ENCODE measurements at places on chromosomes 11 and 22.

DNA sequence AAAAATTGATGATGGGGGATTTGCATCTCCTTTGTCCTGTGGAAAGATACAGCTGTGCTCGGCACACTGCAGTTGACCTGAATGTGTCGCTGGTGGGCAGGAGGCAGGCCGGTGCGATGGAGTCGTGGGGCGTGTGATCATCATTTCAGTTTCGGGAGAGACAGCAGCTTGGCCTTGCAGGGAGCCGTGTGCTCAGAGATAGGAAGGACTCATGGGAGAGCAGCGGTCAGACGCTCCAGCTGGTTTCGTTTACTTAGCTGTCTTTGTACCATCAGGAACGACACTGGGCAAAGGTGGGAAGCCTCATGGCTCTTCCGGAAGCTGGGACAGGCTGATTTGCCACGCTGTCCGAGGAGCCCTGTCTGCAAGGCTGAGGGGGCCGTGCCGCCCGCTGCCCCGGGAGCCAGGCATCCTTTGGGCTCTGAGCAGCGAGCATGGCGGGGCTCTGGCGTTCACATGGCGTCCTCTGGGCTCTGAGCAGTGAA is 32.7 kb downstream of the GRAMD4 start:
- DNase-seq: peak; percentile 50

- DNase-seq: no peak
Observed at GRCh38 chr22:33020721-33021120, 37.5 kb downstream of the SYN3 start.

- DNase-seq: no peak
Observed at GRCh38 chr11:103968685-103969084, 67.8 kb upstream of the DDI1 start.

DNA sequence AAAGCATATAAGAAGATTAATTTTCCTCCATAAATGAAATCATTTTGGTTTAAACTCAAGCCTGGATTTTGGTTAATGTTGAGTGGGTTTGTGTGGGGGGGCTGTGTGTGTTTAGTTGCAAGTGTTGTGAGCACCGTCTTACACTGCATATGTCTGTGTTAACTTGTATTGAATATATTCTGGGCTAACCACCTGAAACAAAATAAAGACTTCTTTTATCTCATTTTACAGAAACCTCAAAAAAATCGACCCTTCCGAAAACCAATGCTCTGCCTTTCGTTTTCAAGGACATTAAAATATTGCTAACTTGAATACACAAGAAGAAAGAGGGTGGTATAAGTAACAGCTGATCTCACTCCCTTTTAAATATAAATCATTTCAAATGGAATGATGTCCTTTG is 192.2 kb upstream of the BLID start:
- no peak for DNase-seq

- no peak for DNase-seq
Observed at GRCh38 chr22:32603651-32604540, 129.3 kb downstream of the FBXO7 start.

DNA sequence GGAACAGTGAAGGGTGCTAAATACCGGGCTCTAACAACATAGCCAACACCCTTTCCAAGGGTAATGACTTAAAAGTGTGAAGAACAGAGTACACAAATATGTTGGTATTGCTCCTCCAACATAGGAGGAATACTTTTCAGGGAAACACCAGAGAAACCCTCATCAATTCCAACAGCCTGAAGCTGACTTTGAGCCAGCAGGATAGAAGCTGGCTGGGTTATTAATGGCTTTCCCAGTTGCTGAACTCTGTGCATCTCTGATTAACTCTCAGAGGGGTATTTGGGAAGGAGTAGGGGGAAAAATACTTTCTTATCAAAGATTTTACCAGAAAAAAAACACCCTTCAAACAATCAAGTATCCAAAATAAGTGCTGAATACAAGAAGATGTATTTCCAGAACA is 95.6 kb downstream of the AMBRA1 start:
- no peak for DNase-seq

DNA sequence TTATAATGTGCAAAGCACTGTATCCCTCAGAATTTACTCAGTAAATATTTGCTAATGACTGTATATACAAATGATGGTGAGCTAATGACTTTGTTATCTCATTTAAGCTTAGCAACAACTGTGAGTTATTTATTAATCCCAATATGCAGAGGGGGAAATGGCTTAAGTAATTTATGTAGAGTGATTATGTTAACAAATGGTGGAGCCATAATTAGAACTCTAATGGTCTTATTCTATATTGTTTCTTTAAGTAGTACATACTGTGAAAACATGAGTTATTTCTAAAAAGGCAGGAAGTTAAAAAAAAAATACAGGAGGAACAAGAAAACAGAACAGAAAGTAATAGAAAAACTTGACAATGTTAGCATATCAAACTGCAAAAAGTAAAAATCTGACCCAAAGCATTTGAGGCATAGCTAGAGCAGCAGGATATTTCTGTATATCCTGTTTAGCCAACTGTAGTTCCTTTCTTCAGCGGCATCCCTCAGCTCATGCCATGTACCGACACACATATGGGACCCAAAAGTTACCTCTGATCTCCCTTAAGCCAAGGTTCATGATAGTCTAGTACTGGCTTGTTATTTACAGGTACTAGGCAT is 94.2 kb downstream of the FCHSD2 start:
- no peak for DNase-seq

DNA sequence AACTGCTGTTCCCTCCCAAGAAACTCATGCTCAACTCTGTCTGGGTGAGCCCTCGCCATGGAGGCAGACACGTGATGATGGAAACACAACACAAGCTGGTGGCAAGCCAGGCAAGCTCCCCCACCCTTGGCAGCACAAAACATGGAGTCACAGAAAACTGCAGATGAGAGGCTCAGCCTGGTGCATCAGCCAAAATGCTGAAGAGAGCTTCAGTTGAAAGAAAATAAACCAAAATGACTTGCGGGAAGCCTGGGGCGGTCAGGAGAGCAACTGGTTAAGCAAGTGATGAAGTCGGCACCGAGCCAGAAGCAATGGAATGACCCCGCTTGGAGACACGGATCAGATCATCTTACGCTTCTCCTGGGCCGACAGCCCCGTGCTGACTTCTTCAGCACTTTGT is 68.3 kb downstream of the C11orf58 start:
- no peak for DNase-seq

DNA sequence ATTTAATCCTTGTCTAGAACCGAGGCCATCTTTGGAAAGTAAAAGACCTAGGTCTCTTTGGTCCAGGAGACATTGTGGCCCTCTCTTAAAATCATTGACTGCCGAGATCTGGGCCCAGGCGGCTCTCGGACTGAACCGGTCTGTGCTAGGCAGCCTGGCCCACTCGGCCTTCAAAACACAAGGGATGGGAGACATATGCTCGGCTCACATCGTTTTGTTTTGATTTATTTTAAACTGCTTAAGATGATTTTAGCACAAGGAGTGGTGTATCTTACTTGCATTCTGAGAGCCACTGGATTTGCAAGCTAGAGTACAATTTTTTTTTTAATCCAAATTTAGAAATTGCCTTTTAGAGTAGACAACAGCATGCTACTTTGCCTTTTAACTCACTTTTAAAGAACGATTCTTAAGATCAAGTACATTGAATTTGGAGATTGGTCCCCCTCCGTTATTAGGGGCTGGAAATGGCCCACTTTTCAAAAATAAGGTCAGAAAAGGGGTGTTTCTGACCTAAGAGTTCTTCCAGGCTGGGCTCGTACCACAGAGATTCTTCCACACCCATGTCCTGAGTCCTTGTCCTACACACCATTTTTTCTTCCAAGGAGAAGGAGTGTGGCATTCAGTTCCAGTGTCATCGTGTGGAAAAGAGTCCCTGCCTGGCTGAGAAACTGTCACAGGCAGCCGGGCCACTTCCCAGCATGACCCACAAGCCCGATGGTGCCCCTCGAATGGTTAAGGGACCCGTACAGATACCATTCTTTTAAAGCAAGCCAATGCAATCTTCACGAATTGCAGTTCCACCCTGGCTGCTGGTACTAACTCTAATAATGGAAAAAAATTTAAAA is 80.5 kb upstream of the WNT7B start:
- no peak for DNase-seq

- no peak for DNase-seq
Observed at GRCh38 chr22:32637951-32638350, 163.3 kb downstream of the FBXO7 start.

- DNase-seq: peak; percentile 34
Observed at GRCh38 chr11:71453037-71453917, at the start of gene NADSYN1. Gene NADSYN1 (plus strand): TSS chr11:71453203. CDS start chr11:71453297, 94 bp downstream.

- no peak for DNase-seq
Observed at GRCh38 chr11:93143800-93144199, 54.0 kb downstream of the SLC36A4 start.

DNA sequence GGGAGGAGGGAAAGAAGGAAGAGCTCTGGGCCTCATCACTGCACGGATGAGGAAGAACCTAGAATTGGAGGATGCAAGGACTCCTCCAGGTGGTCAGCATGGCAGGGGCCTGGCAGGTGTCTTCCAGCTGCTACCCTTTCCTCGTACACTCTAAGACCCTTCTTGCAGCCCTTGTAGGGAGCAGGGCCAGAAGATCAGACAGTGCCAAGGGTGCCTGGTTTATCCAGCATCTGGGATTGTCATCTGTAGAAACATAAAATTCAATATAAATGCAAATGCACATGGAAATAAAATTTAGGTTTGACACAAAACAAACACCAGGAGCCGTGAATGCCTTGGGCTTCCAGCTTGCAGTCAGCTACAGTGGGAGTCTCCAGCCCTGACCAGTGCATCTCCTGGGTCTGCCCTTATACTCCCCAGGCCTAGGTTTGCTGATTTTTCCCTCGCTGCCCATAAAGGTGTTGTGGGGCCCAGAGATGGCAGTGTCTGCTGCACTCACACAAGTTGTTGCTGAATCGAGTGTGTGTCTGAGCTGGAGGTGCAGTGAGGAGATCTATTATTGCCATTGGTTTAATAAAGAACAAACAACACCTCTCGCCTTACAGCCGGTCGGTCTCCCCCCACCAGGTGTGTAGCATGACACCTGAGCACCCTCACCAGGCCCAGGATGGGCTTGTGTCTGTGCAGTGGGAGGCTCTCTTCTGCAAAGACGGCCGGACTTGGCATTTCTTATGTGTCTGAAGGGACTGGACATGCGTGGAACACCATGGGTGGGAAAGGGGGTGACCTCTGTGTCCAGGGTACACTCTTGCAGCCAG is 87.1 kb downstream of the BCR start:
- no peak for DNase-seq

- DNase-seq: no peak
Observed at GRCh38 chr11:65952052-65952521, 6.8 kb downstream of the TSGA10IP start.

DNA sequence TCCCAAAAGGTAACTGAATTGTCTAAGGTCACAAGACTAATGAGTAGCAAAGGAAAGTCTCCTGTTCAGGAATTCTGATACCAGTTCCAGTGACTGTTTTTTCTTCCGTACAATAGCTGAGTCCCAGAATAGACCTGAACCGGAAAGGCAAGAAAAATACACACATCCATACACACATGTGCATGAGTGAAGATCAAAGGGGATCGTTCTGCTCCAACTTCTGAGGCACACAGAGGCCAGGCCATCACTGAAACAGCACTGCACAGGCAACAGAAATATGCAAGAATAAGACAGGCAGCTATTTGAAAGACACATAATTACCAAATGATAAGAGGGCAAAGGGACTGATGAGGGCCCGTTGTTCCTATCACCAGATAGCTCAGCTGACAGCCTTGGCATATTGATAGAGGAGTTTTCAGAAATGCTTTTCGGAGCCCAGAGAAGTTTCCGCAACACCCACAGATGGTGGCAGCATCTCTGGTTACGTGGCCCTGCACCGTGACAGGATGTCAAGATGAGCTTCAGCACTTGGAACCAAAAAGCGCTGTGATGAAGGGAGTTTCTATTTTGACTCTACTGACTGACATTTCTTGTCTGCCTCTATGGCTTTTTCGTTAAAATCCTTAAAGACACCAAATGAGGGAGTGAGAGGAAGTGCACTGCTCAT is 280.6 kb downstream of the LARGE1 start:
- DNase-seq: no peak

- DNase-seq: no peak
Observed at GRCh38 chr11:29243616-29244015, 773.2 kb downstream of the KCNA4 start.

GRCh38 chr22:48234011-48234410 is 1471.6 kb downstream of the TBC1D22A start:
- DNase-seq: no peak

GRCh38 chr22:44475706-44476105 is 22.3 kb downstream of the RTL6 start:
- no peak for DNase-seq

DNA sequence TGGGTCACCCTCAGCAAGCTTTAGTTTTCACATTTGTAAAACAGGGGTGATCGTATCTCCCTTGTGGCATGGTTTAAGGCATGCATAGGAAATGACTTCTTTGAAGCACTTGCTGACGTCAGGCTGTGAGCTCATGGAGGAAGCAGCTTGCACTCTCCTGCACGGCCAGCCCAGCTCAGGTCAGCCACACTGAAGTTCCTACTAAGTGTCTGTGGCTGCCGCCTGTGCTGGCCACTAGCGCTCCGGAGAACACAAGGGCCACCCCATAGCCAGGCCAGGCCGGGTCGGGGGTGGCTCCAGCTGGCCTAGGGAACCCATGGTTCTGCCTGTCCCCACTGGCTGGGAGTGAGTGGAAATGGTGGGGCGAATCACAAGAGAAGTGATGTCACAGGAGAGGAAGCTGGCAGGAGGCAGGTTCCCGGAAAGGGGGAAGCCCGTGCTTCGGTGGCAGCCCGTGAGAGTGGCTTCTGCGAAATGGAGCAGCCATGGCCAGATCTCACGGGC is 28.2 kb downstream of the KCTD17 start:
- DNase-seq: no peak

GRCh38 chr11:126525702-126526101 is 170.2 kb downstream of the ST3GAL4 start:
- no peak for DNase-seq

DNA sequence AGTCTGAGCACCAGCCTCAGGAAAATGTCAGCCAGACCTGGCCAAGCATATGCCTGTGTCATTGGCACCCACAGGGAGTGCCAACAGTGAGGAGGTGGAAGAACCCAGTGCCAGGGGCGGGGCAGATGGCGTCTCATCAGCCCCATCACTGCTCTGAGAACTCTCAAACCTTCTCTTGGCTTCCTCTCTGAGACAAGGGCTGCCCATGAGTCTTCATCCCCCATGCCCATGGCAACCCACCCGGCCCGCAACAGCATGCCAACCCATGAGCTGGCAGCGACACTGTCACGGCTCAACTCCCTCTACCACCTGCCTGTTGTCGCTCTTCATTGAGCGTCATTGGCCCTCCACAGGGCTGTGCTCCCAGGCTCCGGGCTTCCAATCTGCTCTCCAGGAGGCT is 340.5 kb downstream of the BUD13 start:
- DNase-seq: no peak

Measured in DMS 273 treated with DMSO at 0.1 percent for 48 hours (cell line).